ENCODE measurements at places on chromosomes 7 and 10.

- DNase-seq, result no peak
Measured at GRCh38 chr10:70055550-70055949, 2.9 kb downstream of the MACROH2A2 start.

DNA sequence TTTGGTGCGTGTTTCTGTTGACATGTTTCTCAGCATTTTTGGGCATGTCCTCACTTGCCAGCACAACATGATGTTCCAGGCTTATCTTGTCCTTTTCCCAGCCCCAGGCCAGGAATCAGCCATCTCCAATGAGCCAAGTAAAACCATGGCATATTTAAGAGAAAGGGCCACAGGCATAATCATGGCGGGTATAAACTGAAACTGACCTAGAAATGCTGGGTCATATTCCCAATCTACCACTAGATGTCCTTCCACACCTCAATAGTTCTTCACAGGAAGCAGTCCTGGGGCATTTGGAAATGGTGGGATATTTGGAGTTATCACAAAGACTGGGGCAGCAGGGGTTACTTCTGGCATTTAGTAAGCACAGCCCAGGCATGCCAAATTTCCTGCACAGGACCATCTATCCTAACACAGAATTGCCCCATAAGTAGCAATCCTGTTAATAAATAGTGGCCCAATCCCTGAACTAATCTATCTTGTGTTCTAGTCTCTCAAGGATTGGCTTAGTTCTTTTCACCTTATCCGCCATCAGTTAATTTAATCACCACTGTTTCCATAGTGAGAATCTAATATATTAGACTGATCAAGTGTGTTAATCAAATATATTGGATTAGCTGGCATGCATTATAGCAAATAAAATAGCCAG lies 101.6 kb downstream of the NPSR1 start:
- peak; percentile 14 for DNase-seq

GRCh38 chr10:25631471-25631870 lies 302.6 kb upstream of the MYO3A start:
- DNase-seq, result no peak

- no peak for DNase-seq
Measured at GRCh38 chr7:80967917-80968297, 49.1 kb upstream of the SEMA3C start.

DNA sequence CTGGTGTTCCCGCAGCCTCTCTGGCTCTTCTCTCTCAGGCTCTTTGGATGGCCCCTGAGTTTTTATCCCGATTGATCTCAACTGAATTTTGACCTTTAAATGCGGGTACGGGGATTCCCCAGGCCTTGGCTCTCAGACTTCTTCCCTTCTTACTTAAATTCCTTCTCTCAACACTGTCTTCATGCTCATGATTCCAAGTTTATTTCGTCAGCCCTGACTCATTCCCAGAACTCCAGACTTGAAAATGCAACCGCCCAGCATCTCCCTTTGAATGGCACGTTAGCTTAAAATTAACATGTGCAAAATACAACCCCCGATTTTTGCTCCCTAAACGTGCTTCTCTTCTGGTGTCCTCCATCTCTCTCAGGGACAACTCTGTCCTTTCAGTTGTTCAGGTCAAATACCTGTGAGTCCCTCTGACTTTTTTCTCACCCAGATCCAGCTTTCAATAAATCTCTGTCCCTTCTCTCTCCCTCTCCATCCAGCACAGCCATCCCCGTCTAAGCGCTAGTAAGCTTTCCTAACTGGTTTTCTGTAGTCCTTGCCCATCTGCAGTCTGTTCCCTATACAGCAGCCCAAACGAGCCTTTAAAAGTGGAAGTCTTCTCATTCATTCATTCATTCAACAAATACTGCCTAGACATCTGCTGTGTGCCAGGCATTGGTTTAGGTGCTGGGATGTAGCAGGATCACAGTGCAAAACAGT lies 7.1 kb downstream of the HECW1 start:
- DNase-seq, result no peak

DNA sequence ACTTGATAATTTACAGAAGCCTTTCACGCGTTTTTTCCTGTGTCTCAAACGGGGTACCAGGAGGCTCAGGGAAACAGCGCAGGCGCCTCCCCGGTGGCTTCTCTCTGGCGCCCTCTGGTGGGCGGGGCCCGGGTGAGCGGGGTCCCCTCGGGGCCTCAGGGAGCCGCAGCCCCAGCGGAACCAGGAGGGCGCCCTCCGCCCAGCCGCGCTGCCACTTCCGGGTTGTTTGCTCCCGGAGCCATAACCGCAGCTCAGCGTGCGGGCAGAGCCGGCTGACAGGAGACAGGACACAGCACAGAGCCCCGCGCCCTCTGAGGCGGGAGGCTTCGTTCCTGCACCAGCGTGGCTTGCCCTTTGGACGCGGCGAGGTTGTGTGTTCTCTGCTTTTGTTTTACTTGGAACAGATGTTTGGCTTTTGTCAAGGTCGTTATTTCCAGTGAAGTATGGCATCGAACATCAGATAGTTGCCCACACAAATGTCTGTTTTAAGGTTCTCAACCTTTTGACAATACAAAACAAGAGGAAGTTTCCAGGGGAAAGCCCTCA lies 6.9 kb upstream of the CYP2E1 start:
- peak; percentile 68 for DNase-seq

DNA sequence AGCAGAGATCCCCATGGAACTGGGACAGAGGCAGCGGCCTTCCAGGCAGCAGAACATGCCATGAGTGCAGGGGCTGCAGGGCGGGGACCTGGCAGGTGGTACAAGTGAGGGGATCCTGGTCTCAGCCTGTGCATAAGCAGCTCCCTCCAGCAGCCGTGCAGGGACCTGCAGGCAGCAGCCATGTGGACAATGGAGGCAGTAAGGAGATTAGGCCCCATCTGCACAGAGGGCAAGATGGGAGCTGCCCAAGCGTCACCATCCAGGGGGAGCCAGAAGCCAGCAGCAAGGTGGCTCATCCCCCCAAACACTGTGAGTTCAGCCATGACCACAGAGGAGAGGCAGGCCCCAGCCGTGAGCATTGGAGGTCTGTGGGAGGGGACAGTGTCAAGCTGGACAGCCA lies 3.1 kb downstream of the DDC start:
- DNase-seq, result no peak

GRCh38 chr7:3397324-3397723 lies 96.3 kb downstream of the SDK1 start:
- DNase-seq, result no peak

DNA sequence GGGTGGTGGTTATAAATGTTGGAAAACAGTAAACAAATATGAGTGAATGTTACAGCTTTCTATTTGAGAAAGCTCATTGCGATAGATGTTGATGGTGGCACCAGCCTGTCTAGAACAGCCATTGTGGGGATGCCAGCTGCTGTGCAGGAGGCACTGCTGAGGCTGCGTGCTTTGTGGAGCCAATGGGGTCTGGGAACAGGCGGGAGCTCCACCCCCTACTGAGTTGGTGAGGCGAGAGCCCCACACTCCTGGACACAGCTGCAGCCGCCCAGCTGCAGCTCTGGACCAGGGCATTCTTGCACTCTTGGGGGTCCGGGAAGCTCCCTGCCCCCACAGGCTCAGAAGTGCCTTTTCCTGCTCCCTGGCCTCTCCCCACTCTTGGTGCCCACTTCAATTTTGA lies 1147.1 kb upstream of the LRRTM3 start:
- DNase-seq, result no peak

DNA sequence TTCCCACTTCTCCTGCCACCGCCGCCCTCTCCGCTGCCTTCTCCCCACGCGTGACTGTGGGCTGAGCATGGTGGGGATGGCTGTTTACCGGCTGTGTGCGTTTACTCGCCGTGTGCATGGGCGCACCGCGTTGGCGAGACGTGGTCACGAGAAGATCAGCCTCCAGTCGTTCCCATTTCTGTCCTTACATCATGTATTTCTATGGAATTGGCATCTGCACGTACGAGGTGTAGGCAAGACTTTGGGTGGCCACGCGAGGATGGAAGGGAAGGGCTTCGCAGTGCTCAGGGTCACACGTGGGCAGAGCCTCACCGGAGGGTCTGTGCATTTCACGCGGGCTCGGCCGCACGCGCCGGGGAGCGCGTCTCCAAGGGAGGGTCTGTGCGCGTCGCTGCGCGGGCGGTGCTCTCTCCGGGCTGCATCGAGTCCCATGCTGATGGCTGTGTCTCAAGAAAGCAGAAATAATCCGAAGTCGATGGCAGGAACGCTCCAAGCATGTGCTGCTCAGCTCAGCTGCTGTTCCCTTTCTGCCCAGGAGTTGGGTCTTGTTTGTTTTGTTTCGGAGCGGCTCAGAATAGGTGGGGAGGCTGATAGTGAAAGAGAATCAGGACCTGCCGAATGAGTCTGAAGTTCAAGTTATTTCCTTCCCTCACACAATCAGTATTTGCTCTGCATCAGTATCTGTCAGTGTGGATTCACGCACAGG lies 973 bp downstream of the CAMK1D start:
- peak; percentile 9 for DNase-seq

GRCh38 chr7:92282221-92282814 lies 36.5 kb downstream of the ANKIB1 start:
- DNase-seq, result no peak

DNA sequence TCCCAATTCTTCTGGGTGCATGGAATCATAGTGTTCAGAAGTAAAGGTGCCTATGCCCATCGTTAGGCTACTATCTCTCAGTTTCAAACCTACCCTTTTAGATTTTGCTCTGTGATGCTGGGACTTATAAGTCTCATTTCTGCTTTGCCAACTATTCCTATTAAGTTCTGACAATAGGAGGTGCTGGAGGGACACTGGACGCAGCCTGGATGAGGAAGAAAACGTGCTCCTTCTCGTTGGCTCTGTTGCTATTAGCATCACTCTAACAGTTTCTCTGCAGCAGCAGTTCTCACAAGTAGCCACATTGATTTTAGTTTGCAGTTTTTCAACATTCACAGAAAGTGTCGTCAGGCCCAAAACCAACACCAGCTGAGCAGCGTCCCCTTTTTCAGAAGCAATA lies 72.4 kb downstream of the ABCC2 start:
- DNase-seq, result peak; percentile 29

DNA sequence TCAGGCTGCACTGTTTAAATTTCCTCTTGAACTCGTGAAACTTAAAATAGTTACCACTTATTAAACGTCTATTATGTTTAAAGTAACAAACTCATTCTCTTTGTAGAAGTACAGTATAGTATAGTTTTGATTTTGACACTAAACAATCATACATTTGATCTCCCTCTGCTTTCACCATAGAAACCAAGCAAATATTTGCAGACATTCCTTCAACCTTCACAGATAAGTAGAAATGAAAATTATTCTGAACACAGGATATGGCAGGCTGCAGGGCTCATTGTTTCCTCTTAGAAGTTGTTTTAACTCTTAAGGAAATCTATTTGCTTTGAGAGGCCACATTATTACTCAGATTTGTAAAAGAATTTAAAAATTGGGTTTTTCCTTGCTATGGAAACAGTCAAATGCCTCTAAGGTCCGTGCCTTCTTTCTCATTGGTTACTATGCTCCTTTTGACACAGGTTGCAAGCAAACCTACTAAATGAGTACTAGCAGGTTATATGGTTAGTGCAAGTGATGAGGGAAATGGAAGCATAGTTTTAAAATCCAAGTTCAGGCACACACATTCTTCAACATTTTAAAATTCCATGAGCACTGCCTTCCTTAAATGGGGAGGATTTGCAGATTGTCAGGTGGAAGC lies 92.8 kb upstream of the FAM133B start:
- no peak for DNase-seq

- DNase-seq, result no peak
Measured at GRCh38 chr7:108093341-108093740, 36.8 kb downstream of the LAMB4 start.

DNA sequence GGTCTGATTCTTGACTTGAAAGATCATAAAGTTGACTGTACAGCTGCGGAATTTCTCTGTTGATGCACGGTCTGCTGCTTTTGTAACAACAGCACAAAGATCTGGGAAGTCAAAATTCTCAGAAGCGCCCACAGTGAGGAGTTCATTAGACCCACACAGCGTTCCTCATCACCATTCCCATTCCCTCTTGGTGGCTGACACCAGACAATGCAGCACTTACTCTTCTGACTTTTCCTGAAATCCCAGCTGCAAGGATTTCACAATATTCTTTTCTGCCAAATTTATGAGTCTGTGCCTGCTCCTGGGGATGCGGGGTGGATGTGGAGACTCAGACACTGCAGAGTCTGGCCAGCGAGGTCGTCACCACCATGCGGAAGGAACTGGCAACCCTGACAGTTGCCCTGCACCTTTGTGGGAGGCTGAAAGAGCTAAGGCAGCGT lies 233.9 kb downstream of the FANK1 start:
- no peak for DNase-seq

GRCh38 chr7:112052498-112052897 lies 153.7 kb downstream of the DOCK4 start:
- DNase-seq, result no peak

GRCh38 chr10:23114228-23114850 lies 19.0 kb downstream of the MSRB2 start:
- DNase-seq, result no peak

- no peak for DNase-seq
Measured at GRCh38 chr7:151384776-151385625, 24.8 kb downstream of the WDR86 start.

DNA sequence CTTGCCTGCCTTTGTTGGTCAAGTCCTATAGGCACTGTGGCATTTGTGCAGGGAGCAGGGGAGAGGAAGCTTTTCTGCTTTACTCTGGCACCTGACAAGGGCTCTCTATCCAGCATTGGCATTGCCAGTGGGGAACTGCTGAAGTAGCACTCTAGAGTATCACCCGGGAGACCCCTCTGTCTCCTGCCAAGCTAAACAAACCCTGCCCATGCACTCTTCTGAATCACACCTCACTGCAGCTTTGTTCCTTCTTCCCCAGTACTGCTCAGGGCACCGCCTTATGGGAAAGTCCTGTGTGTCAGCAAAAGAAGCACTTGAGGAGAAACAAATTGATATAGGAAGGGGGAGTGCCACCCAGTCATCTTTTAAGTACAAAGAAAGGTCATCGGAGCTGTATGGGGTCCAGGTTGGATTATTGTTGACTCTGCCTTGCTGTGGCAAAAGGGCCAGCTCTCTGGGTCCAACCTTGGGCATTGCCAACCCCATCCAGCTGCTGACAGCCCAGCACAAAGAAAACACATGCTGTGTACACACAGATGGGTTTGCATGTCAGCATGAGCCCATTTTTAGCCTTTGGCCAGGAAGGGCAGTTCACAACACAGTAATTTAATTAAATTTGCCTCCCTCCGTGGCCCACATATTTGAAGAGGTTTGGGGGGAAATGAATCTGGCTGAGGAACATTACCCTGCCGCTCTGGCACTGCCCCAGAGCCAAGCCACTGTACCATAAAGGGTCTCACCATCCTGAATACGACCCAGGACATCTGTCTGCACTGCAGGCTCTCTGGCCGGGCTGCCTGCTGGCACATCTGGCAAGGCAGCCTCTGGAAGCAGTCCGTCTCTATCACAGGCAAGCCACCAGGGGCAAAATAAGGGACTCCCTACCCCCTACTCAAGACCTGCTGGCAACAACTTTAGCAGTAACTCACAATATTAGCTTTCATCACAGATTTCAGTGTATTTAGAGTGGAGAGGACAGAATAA lies 13.1 kb downstream of the LRRC4 start:
- DNase-seq, result peak; percentile 41

- no peak for DNase-seq
Measured at GRCh38 chr10:128630787-128631252, 504.6 kb upstream of the MKI67 start.

- no peak for DNase-seq
Measured at GRCh38 chr7:157896774-157897555, 560.2 kb downstream of the DNAJB6 start.

- no peak for DNase-seq
Measured at GRCh38 chr7:100629117-100629716, 12.1 kb downstream of the TFR2 start.
